ENCODE measurements at places on chromosomes 5 and 9.

GRCh38 chr5:150624334-150625163 lies 15.9 kb upstream of the SYNPO start:
- peak; percentile 43 for DNase-seq

GRCh38 chr9:131045300-131046092 lies 36.5 kb downstream of the LAMC3 start:
- no peak for DNase-seq

- DNase-seq, result peak; percentile 22
Observed at GRCh38 chr5:94849821-94850736, 231.6 kb downstream of the SLF1 start.

- no peak for DNase-seq
Observed at GRCh38 chr5:64509828-64510227, 4.0 kb downstream of the RGS7BP start.

DNA sequence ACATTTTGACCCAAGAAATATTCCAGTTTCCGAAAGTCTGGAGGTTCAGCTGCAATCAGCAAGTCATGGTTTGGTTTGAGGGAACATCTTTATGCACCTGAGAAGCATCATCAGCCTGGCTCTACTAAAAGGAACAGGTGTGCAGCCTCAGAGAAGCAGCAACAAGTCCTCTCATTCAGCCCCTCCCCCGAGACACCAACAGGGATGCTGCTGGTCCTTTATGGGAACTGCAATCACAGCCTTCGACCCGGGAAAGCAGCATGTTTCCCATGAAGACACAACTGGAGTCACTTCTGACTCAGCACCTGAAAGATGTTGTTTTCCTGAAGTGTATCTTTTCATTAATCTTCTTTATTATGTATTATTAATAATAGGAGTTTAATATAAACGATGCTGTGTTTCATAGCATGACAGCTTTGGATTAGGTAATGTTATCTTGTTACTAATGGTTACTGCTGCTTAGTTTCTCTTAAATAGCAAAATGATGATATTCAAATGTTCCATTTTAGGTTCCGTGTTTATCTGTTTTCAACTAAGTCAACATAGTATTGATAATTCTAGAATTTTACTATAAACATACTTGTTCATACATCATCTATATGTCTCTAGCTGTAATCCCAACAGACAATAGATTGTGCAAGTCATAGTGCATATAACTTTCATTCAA lies 15.6 kb upstream of the NREP start:
- no peak for DNase-seq

- no peak for DNase-seq
Observed at GRCh38 chr9:120361551-120361950, 218.4 kb downstream of the CDK5RAP2 start.

DNA sequence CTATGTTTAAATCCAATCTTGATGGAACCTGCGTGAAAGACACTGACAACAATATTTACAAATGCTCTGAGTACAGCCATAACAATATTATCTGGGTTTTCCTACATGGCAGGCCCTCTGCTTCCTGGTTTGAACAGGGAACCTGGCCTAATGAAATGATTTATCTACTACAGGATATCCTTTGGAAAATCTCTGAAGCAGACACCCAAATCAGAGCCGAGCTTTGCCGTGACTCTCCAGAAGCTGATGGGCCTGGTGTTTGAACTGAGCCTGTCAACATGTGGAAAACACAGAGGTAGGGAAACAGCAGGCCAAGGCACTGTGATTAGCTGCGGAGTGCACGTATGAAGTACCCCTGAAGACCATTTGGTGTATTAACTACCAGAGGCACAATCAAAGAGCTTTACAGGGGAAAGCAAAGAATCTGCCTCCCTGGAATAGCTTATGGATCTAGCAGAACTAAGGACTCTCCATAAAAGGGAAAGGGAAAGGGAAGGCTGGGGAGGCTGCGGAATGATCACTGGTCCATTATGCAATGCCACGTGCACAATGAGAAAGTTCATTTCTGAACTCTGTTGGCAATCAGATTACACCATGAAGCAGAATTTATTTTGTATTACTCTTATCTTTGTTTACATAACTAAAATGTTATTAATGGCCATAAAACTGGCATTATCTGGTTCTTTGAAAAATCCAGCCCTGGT lies 321.9 kb downstream of the EBF1 start:
- DNase-seq, result peak; percentile 9

DNA sequence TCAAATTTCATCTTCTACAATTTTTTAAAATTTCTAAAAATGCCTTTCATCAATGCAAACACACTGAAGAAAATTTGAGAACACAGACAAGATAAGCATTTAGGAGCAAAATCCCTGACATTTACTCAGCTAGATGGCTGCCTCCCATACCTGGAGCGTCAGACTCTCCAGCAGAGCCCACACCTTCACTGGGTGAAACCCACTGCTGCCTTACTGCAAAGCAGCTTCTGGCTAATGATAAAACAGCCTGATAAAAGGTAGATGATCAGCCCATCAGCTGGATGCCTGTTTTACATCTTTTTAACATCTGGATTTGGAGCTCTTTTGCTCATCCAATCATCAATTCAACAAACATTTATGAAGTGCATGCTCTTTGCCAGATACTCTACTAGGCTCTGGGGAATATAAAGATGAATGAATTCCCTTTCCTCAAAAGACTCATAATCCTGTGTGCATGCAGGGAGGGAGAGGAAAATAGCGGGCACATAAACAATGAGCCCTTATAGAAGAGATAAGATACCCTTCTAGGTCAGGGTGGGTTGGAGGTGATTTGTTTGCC lies 271.2 kb downstream of the SAXO1 start:
- no peak for DNase-seq

GRCh38 chr5:54832858-54833257 lies 152.5 kb downstream of the ESM1 start:
- no peak for DNase-seq

DNA sequence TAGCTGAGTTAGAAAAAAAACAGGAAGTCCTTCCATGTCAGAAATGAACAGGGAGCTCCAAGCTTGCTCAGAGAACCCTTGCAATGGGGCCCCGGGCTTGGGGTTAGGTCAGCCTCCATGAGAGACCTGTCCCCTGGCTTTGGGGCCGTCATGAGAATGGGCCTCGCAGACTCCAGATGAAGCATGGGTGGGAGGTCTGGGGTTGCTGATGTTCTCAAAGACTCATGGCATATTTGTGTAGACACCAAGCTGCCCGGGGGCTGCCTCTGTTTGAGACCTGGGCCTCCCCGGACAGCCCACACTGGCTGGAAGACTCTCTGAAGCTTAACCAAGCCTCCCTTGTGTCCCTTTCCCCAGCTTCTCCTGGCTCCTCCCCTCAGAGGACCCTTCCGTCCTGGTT lies 186.3 kb downstream of the IRX2 start:
- no peak for DNase-seq

DNA sequence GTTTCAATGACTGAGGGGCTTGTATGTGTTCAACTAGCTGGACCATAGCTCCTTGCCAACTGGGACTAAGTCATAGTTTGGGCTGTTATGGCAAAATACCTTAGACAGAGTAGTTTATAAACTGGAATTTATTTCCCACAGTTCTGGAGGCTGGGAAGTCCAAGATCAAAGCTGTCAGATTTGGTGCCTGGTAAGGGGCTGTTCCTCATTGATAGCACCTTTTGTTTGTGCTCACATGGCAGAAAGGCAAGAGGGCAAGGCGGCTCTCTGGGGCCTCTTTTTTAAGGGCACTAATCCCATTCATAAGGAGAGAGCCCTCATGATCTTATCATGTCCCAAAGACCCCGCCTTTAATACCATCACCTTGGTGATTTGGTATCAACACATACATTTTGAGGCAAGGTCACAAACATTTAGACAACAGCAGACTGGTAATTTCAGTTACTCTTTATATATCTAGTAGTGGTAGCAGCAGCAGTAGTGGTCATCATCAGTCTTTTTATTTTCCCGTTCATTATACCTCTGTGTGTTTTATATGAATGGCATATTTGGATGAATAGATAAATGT lies 477.0 kb downstream of the CCDC171 start:
- DNase-seq, result no peak

- no peak for DNase-seq
Observed at GRCh38 chr5:124260921-124261515, 485.4 kb downstream of the ZNF608 start.

DNA sequence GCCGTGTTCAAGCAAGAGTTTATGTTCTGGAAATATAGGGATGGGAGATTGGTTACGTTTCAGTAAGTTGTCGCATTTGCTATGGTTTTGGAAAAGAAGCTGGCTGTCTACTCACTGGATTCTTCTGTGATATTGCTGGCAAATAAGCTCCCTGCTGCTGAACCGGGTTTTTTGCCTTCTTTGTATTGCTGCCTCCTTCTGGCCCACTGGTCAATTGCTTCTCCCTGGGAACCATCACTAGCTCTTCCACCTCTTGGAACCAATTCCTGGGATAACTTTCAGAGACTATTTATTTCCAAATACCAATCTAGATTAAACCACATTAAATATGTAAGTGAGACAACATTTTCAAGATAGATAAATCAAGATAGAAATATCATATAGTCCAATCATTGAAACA lies 43.0 kb downstream of the NUDT12 start:
- peak; percentile 24 for DNase-seq

GRCh38 chr9:2634818-2635217 lies 13.2 kb downstream of the VLDLR start:
- DNase-seq, result no peak

GRCh38 chr5:123875561-123876275 lies 363.7 kb downstream of the CSNK1G3 start:
- peak; percentile 27 for DNase-seq

DNA sequence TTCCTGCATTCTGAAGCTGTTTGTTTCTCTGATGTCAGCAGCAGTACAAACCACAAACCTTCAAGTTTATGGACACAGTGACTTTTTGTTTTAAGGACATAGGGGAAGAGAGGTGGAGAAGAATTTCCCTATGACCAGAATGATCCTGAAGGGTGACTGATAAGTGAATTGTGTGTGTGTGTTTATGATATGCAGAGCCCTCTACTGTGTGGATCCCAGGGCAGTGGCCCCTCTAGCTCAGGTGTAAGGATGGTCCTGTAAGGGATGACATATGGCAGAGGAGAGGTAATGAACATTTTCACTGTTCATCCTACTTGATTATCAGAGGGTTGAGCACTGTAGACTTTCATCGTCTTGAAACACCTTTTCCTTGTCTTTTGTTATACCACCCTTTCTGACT lies 30.6 kb upstream of the TMED7 start:
- no peak for DNase-seq

- DNase-seq, result no peak
Observed at GRCh38 chr5:28548856-28549255, 1510.5 kb upstream of the CDH9 start.

- DNase-seq, result no peak
Observed at GRCh38 chr9:119334745-119335144, 34.5 kb downstream of the BRINP1 start.

DNA sequence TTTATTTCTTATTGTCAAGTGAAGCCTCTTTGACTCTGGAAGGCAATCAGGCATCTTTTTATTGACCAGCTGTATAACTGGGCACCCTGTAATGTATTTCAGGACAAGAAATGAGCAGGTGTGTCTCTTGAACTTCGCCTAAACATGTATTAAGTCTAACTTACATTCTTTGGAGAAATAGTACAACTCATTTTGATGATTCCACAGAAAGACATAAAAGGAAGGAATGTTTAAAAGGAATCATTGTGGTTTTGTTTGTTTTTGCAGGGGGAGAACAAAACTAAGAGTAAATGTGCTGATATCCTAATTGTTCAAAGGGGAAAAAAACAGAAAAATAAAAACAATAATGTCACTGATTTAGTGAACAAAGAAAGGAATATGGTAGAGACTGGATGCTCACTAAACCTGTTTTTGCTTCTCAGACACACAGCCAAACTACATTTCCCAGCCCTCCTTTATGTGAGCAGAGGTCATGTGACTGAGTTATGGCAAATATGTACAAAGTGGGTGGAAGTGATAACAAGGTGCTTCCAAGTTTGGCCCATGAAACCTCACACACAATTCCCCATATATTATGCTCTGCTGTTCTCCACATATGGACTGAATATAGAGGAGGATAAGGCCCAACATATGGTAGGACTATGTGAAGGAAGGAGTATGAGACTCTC lies 150.6 kb upstream of the ACOT12 start:
- DNase-seq, result no peak
